Activated effector memory CD4-positive, alpha-beta T cell treated with anti-CD3 and anti-CD28 coated beads, Interleukin-2, amount 50 U/mL, for 16 hours (primary cell): ENCODE measurements at places on chromosomes 7 and 10.

DNA sequence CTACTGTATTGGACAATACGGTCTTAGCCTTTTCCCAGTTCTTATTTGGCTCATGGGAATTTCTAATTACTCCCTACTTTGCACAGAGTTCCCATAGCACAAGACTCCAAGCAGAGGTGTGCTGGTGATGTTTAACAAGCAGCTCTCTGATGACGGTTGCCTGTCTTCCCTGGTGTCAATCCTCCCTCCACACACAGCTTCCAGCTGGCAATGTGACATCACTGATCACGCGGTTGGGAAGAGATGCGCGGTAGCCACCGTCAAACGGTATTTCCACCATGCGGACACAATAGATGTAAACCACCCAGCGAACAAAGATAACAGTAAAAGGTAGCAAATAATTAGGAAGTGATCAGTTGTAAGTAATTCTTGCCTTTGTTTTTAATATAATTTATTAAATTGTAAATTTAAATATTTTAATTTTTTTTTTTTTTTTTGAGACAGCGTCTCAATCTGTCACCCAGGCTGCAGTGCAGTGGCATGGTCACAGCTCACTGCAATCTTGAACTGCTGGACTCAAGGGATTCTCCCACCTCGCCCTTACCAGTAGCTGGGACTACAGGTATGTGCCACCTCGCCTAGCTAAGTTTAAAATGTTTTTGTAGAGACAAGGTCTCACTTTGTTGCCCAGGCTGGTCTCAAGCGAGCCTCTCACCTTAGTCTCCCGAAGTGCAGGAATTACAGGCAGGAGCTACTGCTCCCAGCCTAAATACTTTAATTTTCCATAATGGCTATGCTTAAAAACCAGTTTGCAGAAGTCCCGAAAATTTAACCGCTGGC is 36.3 kb upstream of the IL15RA start:
- no peak for DNase-seq

DNA sequence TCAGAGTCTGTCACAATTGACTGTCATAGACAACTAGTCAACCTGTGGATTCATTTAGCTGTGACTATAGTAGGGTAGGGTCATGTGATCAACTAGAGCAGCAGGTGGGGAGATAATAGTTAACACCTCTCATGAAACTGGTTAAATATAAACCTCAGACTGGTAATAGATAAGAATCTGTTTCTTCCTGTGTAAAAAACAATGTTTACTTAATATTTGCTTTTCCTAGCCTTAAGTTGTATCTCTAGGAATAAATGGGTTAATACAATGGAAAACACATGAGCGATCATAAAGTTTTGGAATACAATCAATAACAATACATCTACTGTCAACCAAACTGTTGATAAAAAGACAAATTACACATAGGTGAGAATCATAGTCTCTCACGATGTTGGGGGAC is 43.4 kb upstream of the ITGB8 start:
- no peak for DNase-seq

- DNase-seq = no peak
Measured at GRCh38 chr10:92757066-92757710, 67.4 kb downstream of the HHEX start.

GRCh38 chr7:2701832-2702593 is 14.0 kb downstream of the AMZ1 start:
- no peak for DNase-seq

DNA sequence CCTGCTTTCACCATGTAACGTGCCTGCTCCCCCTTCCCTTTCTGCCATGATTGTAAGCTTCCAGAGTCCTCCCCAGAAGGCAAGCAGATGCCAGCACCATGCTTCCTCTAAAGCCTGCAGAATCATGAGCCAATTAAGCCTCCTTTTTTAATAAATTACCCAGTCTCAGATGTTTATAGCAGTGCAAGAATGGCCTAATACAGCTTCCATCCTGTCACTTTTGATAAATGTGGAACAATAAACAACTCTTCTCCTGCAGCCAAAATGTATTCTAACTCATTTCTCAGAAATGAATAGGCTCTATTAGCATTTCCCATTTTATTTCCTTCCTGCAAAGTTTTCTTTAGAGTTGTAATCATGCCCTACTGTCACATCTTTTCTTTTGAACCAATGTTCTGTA is 43.4 kb downstream of the C7orf25 start:
- DNase-seq = no peak

DNA sequence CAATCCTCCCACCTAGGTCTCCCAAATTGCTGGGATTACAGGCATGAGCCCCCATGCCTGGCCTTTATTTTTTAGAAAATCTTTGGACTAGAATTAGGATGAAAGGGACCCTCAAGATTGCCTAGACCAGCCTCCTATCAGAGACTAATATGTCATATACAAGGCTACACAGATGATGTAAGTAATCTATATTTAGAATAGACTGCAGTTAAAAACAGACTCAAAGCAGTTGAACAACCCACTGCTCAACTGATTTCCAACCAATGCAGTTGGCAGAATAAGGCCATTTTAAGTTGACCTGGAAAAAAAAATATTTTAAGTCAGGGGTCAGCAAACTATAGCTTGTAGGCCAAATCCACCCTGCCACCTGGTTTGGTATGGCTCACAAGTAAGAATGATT is 27.7 kb downstream of the PSPH start:
- no peak for DNase-seq

GRCh38 chr10:125933693-125934092 is 37.3 kb downstream of the FANK1 start:
- no peak for DNase-seq

DNA sequence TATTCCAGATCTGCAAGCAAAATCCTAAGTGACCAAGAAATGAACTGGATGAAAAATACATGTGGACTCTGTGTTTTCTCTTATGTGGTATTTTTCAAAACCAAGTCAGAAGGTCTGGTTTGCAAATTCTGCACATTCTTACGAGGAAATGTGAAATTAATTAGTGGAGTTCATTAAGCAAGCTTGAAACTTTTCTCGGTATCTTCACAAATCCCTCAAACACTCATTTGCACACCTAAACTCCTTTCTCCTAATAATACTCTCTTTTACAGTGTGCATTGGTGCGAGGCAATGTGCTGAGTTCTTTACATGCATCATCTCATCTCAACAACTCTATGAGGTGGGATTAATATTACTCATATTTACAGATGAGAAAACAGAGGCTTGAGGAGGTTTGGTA is 82.1 kb downstream of the MTERF1 start:
- no peak for DNase-seq

DNA sequence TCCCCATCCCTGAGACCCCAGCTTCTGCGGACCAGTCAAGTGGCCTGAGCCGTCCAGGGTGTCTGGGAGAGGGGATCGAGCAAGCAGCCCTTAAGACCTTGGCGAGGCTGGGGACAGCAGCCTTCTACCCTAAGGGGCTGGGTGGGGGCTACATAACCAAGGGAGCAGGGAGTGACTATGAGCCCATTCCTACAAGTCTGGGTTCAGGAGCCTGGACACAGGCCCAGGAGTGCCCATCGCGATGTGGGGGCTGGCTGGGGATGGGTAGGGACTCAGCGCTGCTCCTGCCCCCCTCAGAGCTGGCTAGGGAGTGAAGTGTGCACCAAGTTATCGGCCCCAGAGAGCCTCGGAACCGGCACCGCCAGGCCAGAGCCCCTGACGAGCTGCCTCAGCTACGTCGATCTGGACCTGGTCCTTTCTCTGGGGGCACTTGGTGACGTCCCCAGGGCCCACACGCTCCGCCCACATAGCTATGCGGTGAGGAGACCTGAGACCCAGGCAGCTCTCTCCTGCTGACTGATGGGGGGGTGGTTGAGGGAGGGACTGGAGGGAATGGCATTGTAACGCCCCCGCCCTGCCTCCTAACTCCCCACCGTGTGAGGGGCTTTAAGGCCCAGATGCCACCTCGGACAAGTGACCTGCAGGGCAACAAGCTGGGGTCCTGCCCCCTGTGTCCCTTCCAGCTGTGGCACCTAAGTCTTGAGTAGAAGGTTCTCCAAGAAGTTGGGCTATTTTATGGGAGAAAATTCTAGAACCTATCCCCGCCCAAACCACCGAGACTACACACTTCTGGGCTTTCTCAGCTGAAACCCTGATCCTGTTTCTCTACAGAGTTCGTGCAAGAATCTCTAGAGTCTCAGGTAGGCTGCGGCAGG is 2.5 kb downstream of the SAP25 start:
- no peak for DNase-seq
